Fibroblast of pulmonary artery (primary cell): ENCODE measurements at places on chromosomes 7 and 10.
A peak's percentile ranks its signal among the peaks of the same experiment; 100 is the strongest.

DNA sequence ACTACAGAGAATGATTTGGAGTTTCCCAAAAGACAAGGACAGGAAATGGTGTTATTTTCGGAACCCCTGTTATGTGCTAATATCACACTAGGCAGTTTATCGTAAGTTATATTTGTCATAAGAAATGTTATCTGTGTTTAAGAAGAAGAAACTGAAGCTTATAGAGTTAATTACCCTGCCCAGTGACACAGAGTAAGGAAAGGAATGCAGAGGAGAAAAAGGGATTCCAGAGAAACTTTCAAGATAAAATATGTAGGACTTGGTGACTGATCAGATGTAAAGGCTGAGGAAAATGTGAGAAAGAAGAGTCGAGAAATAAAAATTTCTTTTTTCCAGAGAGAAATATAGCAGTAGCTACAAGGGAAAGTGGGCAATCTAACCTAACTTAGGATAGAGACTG is 63.5 kb upstream of the ZNF746 start:
- DNase-seq, result no peak

DNA sequence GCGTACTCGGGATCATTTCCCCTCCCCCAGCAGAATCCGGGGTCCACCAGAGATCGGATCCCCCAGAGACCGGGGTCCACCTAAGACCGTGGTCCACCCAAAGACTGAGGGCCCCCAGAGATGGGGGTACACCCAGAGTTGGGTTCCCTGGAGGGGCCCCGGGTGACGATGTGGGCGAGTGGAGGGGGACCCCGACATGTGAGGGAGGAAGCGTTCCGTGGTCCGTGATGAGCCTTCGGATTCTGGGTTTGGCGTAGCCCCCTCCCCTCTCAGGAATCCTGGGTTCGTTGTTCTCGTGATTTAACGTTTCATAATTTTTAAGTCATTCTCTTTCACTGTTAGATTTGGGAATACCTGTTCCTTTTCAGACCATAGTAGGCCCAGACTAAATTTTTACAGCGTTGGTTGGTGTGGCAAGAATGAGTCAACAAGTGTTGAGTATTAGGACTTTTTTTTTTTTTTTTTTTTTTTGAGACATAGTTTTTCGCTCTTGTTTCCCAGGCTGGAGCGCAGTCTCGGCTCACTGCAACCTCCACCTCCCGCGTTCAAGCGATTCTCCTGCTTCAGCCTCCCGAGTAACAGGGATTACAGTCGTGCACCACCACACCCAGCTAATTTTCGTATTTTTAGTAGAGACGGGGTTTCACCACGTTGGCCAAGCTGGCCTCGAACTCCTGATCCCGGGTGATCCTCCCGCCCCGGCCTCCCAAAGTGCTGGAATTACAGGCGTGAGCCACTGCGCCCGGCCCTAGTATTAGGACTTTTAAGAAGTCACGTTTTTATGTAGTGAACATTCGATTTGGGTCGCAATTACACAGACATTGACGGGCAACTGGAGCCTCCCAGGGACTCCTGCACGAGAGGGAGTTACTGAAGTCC is 672 bp downstream of the GTPBP4 start:
- no peak for DNase-seq

DNA sequence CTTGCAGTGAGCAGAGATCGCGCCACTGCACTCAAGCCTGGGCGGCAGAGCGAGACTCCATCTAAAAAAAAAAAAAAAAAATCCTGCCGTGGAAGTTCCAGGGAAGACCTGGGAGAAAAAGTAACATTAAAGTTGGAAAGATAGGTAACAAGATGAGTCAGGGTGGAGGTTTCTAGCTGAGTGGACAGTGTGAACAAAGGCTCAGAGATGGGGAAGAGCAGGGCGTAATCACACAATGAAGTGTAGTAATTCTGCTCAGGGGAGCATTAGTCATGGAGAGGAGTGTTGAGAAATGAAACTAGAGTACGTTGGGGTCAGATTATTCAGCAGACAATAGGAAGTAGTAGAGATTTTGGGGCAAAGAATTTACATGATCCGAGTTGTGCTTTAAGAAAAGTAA is 21.6 kb upstream of the WASL start:
- peak; percentile 74 for DNase-seq

DNA sequence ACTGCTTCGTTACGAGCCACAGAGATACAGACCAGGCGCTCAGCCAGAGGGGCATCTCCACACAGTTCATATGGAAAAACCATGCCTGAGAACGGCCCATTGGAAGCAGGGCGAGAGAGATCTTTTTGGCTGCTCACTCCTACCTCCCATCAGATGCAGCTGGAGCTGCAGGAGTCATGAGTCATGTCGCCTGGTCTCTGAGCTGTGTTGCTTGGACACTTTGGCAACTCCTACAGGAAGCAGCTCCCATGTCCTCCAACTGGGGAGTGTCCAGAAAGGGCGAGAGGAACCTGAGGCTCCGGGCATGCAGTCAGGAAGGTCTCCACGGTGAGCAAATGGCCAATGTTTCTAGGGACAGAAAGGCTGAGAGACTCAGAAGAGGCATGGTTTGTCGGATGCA is 24.9 kb downstream of the INSIG1 start:
- peak; percentile 30 for DNase-seq

DNA sequence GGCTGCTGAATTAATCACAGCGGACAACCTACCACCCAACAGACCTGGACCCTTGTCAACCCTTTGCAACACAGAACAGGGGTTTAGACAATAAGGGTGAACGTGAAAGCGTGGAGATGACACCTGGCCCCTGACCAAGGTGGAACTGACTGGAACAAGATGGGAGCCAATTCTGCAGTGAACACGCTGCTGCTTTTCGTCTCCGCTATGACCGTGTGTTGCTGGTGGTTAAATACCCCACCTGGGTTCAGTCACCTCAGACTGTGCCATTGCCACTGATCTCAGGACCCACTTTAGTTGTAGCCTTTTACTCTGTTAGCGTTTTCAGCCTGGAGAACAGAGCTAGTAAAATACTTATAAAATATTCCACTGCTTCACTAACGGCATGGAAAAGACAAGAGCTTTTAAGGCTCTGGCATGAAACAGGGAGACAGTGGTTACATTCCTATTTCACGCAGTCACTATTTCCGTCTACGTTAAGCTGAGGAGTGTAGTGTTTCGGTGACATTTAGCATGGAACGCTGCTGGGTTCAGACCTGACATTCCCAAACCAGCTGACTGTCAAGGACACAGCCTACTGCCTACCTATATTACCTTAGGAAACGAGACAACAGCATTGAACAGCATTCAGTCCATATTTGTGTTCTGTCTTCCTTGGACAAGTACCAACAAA is 119.5 kb upstream of the PRSS1 start:
- peak; percentile 44 for DNase-seq

- DNase-seq, result peak; percentile 70
Observed at GRCh38 chr7:12731214-12731656, 43.8 kb downstream of the ARL4A start.

DNA sequence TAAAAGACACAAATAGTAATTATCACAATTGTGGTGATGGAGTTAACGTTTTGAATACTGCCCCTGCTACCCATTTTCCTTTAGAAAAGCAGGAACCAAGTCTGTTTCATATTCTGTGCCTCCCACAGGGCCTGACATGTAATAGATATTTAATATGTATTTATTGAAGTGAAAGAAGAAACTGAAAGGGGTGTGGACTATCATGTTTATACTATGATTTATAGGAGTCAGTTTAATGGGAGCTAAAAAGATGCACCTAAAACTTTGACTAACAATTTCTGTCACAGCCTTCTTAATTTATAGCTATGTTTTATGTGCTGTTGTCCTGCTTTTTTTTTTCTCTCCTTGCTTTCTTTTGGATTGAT is 24.1 kb upstream of the BHLHA15 start:
- DNase-seq, result no peak

- DNase-seq, result no peak
Observed at GRCh38 chr10:113165673-113166072, 215.6 kb downstream of the TCF7L2 start.

- DNase-seq, result no peak
Observed at GRCh38 chr10:89043052-89043451, 52.5 kb downstream of the FAS start.

DNA sequence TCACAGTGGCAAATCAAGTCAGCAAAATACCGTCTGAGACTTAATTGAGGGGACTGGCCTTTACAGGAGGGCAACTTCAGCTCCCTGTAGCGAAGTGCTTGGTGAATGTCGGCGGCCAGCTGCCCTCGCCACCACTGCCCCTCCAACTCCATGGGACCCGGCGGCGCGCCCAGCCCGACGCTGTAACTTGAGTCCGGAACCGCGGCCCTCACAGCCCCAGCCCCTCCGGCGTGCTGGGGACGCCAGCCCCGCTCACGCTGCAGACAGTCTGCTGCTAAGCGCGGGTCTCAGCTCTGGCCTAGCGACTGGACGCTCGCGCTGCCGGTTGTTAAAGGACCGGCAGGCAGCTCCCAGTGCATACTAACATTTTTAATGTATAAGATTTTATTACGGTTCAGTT is 113.4 kb upstream of the NUPR2 start:
- no peak for DNase-seq

DNA sequence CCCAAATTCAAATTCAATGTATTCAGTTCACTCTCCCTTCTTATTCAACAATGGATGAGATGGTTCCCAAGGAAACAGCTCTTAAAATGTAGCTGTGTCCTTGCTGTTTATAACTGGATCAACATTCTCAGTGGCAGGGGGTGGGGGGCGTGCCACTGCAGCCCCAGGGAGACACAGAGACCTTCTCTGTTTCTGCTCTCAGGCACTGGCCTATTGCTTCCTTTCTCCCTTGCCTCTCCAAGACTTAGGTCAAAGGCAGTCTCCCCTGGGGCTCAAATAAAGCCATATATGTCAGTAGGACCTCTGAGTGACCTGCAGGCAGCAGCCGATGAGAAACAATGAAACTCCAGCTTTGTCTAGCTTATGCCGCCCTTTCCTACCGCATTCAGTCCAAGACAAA is 20.7 kb downstream of the VSTM4 start:
- DNase-seq, result no peak

GRCh38 chr10:49074836-49075682 is 40.3 kb downstream of the VSTM4 start:
- DNase-seq, result no peak

- DNase-seq, result no peak
Observed at GRCh38 chr7:110592557-110592956, 498.4 kb upstream of the LRRN3 start.

GRCh38 chr7:136874393-136875032 is 6.1 kb downstream of the CHRM2 start:
- DNase-seq, result peak; percentile 29

- DNase-seq, result no peak
Observed at GRCh38 chr10:91299999-91300575, 79.6 kb downstream of the PCGF5 start.

DNA sequence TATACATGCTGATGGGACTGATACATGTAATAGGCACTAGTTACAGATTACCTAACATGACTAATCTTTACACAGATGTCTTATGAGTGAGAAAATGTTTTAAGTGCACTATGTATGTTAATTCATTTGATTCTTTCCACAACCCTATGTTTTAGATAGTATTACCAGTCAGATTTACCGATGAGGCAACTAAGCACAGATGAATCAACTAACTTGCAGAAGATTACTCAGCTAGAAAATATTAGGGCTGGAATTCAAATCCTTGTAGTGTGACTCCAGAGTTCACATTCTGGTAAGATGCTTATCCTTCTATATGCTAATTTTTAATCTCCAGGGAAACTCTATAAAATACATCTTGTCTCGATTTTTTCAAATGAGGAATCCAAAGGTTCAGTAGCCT is 964.9 kb downstream of the REEP3 start:
- DNase-seq, result peak; percentile 35

GRCh38 chr10:100174699-100175677 is 10.8 kb downstream of the ERLIN1 start:
- no peak for DNase-seq

- no peak for DNase-seq
Observed at GRCh38 chr7:30656006-30656957, 26.0 kb downstream of the CRHR2 start.

DNA sequence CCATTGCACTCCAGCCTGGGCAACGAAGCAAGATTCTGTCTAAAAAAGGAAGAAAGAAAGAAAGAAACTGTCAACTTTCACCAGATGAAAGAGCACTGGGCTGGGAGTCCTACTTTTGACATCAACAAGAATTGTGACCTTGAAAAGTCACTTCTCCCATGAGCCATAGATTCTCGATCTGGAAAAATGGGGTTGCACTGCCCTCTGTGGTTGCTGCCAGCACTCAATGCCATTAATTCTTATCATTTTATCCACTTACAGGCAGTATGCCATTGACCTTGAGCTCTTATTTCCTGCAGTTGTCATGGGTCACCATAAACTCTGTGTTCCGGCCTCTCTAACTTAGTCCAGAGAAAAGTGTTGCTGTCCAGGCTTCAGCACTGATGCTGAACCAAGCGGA is 137.2 kb downstream of the NOC3L start:
- DNase-seq, result no peak

- DNase-seq, result peak; percentile 33
Observed at GRCh38 chr7:117750612-117751563, 122.4 kb downstream of the CTTNBP2 start.
